ENCODE measurements at places on chromosomes 2 and 18.

- no peak for DNase-seq
Measured at GRCh38 chr2:8884812-8885211, 47.4 kb upstream of the KIDINS220 start.

DNA sequence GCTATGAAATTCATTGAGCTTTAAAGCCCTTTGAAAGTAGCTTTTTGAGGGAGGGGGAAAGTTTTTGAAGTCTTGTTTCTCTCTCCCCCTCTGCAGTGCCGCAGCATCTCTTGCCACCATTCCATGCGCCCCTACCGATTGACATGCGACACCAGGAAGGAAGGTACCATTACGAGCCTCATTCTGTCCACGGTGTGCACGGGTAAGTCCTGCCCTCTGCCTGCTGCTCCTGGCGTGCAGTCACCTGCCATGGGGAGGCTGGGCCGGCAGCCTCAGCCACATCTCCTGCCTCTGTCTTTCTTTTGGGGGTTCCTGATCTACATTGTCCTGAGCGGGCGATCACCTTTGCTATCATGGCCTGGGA is 191.6 kb downstream of the GLI2 start:
- DNase-seq: no peak

- DNase-seq: no peak
Measured at GRCh38 chr2:30312916-30313315, 81.6 kb downstream of the LBH start.

DNA sequence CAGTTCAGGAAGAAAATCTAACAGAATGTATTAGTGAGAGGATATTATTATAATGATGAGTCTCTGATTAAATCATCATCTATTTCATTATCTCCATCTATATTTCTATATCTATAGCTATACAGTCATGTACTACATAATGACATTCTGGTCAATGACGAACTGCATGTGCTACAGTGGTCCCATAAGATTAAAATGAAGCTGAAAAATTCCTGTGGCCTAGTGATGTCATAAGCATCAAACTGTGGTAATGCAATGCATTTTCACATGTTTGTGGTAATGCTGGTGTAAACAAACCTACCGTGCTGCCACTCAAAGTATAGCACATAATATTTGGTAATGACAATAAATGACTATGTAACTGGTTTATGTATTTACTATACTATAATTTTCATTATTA is 1127.9 kb upstream of the CHAC2 start:
- DNase-seq: no peak
